ENCODE measurements at places on chromosomes 6 and 20.
A peak's percentile ranks its signal among the peaks of the same experiment; 100 is the strongest.

GRCh38 chr6:122323361-122323760 is 76.1 kb upstream of the HSF2 start:
- no peak for DNase-seq

DNA sequence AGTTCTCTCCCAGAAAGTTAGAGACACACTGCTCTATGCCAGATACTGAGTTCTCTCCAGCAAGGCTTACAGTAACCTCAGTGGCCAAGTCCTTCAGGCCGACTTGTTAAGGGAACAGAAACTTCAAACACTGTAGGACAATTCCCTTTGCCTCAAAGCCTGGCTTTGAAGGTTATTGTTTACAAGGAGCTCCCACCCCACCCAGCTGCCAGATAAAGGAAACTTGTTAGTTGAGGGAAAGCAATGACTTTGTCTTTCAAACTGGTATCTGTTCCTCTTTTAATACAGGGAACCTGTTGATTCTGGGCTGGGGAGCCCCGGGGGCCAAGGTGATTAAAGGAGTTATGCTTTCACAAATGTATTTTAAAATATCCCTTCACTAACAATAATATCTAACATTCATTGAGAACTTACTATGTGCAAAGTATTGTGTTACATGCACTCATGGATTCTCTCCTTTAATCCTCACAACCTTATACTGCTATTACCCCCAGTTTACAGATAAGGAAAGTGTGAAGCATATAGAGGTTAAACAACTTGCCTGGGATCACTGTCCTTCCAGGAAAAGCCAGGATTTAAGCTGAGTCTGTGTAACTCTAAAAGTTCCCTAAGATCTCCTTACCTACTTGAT is 27.6 kb upstream of the CDKN1A start:
- no peak for DNase-seq

GRCh38 chr6:91161246-91161645 is 574.4 kb upstream of the MAP3K7 start:
- DNase-seq, result no peak

GRCh38 chr6:40349123-40349900 is 237.9 kb downstream of the LRFN2 start:
- DNase-seq, result no peak

- DNase-seq, result peak; percentile 78
Observed at GRCh38 chr20:53162251-53162835, 190.2 kb downstream of the TSHZ2 start.

- DNase-seq, result no peak
Observed at GRCh38 chr20:21528870-21529269, 15.0 kb upstream of the NKX2-2 start.

Measured in aorta (tissue), 5 donors.